Kidney (tissue), 22 donors: ENCODE measurements at places on chromosomes 7 and 10. TPM values are rescaled to one million over a fixed set of nuclear protein-coding genes. Genes with fewer than 3 reads are reported as not detected.

Gene FAM131B
- 0.82 TPM for total RNA-seq

Gene FXYD4
- 109 TPM for total RNA-seq

Gene PNLIPRP2
- total RNA-seq, result not detected

Gene PALD1
- 14.4 TPM for total RNA-seq

Gene LRRC18
- total RNA-seq, result not detected

Gene NYAP1
- 0.41 TPM for total RNA-seq

Gene C10orf53
- not detected for total RNA-seq

Gene CDHR3
- 7.1 TPM for total RNA-seq

Gene ABCB1
- 48.3 TPM for total RNA-seq

GRCh38 chr10:14536241-14537213 is 205.8 kb upstream of the FRMD4A start:
- no peaks in the 10 kb centered on the region for H3K4me1 ChIP-seq
- peaks cover 6% of the 10 kb centered on the region for H3K36me3 ChIP-seq
- H3K4me3 ChIP-seq, result no peak overlapping the region
- peak overlapping the region; percentile 52 for H3K27ac ChIP-seq

DNA sequence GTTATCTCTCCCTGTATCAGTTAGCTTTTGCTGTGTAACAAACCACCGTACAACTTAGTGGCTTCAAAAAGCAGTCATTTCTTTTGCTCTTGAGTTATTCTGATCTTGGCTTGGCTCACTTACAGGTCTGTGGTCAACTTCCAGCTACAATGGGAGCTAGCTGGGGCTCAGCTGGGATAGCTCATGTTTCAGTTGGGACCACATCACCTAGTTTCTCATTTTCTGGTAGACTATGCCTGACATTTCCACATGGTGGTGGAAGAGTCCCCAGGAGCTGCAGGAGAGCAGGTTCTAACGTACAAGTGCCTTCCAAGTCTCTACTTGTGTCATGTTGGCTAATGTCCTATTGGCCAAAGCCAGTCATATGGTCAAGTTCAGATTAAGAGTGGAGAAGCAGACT is 25.8 kb upstream of the PIP4K2A start:
- no peak overlapping the region for H3K4me3 ChIP-seq
- H3K4me1 ChIP-seq, result peaks cover 2% of the 10 kb centered on the region
- H3K27ac ChIP-seq, result no peak overlapping the region
- no peak for DNase-seq
- no peaks in the 10 kb centered on the region for H3K27me3 ChIP-seq

DNA sequence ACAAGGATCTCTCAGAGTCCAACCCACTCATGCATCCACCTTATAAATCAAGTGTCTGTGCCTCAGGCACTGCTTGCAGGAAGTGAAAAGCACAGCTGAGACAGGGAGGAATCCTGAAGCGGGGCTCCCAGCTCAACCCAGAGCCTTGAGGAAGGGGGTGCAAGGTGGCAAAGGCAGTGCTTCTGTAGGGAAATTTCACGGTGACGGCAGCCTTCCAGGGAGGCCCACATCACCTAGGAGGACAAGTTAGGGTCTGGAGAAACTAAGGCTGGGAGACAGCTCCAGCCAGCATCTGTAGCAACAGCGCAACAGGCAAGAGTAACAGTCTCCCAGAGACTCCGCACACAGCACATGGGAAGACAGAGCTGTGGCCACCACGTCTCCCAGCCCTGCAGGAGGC is 2.7 kb downstream of the AOC1 start:
- peak; percentile 40 for DNase-seq
- H3K4me3 ChIP-seq, result no peak overlapping the region
- no peaks in the 10 kb centered on the region for H3K36me3 ChIP-seq
- peaks cover 10% of the 10 kb centered on the region for H3K4me1 ChIP-seq

- no peaks in the 10 kb centered on the region for H3K36me3 ChIP-seq
- H3K27ac ChIP-seq, result no peak overlapping the region
- DNase-seq, result no peak
- H3K4me1 ChIP-seq, result no peaks in the 10 kb centered on the region
Measured at GRCh38 chr10:23538968-23539367, 100.1 kb downstream of the OTUD1 start.

- H3K36me3 ChIP-seq, result peaks cover 17% of the 10 kb centered on the region
- H3K27me3 ChIP-seq, result no peaks in the 10 kb centered on the region
- H3K4me1 ChIP-seq, result no peaks in the 10 kb centered on the region
- H3K27ac ChIP-seq, result no peak overlapping the region
- no peak overlapping the region for H3K4me3 ChIP-seq
Measured at GRCh38 chr10:323651-324293, 188.5 kb downstream of the ZMYND11 start.

GRCh38 chr10:78597796-78598555 is 470.8 kb upstream of the ZMIZ1 start:
- no peak overlapping the region for H3K4me3 ChIP-seq
- H3K4me1 ChIP-seq, result no peaks in the 10 kb centered on the region
- H3K27me3 ChIP-seq, result no peaks in the 10 kb centered on the region
- no peak overlapping the region for H3K27ac ChIP-seq

GRCh38 chr10:119416855-119417254 is 125.7 kb downstream of the RGS10 start:
- no peak overlapping the region for H3K4me3 ChIP-seq
- peaks cover 3% of the 10 kb centered on the region for H3K36me3 ChIP-seq
- DNase-seq, result peak; percentile 69
- H3K4me1 ChIP-seq, result peaks cover 3% of the 10 kb centered on the region
- no peaks in the 10 kb centered on the region for H3K27me3 ChIP-seq
- H3K27ac ChIP-seq, result no peak overlapping the region

GRCh38 chr10:63456437-63457210 is 9.2 kb downstream of the JMJD1C start:
- H3K27me3 ChIP-seq, result no peaks in the 10 kb centered on the region
- H3K4me3 ChIP-seq, result no peak overlapping the region
- no peaks in the 10 kb centered on the region for H3K36me3 ChIP-seq
- no peak for DNase-seq

DNA sequence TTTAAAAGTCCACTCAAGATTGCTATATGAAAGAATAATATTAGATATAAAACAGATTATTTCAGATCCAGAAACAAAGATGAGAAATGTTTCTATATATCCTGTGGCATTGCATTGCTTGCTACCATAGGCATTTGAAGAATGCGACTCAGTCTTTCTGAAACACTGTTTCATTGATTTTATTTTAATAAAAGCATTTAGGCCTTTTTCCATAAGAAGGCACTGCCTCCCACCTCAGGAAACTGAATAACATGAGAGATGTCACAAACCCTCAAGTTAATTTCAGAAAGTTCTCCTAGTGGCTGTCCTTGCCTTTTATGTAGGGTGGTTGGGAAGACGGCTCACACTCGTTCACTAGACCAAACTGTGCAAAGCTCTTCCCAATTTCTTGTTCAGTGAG is 23.3 kb downstream of the PRPS1L1 start:
- no peak for DNase-seq
- H3K36me3 ChIP-seq, result no peaks in the 10 kb centered on the region
- H3K4me1 ChIP-seq, result no peaks in the 10 kb centered on the region

DNA sequence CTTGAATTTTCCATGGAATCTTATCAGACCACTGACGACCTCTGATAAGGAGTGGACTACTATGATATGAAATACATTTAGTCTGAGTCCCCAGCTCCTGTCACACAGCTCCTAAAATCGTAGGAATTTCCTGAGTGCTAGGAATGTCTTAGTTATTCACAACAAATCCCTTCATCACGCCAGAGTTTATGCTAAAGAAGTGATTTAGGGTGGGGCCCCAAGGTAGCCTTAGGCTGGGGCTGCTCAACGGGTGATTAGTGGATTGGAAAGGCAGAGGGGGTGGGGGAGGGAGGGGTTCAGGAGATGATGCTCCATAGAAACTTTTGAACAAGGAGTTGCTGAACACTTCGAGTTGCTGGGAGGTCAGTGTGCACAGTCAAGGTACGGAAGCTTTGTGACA is 7.0 kb upstream of the TET1 start:
- H3K27ac ChIP-seq, result no peak overlapping the region
- H3K4me1 ChIP-seq, result no peaks in the 10 kb centered on the region
- no peaks in the 10 kb centered on the region for H3K36me3 ChIP-seq
- H3K4me3 ChIP-seq, result no peak overlapping the region
- H3K27me3 ChIP-seq, result no peaks in the 10 kb centered on the region
- DNase-seq, result peak; percentile 7

DNA sequence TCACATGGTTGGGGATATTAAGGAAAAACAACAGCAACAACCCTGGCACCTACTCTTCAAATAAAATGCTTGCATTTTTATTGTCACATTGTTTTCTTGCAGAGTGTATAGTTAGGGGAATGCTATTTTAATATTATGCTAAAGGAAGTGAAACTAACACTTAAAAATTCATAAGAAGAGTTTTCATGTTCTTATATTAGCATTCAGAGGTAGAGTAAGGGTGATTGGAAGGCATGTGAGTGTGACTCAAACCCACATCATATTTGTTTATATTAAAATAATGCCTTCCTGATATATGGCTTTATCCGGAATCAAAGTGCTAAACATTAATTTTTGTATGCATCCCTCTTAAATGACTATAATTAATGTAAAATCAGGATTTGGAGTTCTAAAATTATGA is 59.8 kb upstream of the TES start:
- H3K36me3 ChIP-seq, result no peaks in the 10 kb centered on the region
- DNase-seq, result no peak
- H3K27ac ChIP-seq, result no peak overlapping the region
- H3K27me3 ChIP-seq, result no peaks in the 10 kb centered on the region
- H3K4me1 ChIP-seq, result no peaks in the 10 kb centered on the region

DNA sequence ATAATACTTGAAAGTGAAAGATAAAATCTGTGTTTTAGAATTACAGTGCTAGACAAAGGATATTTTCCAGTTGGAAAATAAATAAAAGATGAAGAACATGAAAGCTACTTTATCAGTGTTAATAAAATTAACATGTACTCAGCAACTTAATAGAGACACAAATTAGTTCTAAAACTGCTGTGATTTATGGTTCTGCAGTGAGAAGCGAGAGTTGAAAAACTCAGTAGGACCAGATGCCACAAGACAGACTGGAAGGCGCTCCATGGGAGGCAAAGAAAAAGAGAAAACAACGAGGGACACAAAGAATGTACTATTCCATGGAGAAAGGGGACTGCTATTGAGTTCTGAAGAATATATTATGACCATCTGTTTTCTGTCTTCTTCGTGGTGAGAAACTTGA is 590.4 kb downstream of the PHTF2 start:
- H3K4me1 ChIP-seq, result no peaks in the 10 kb centered on the region
- no peak for DNase-seq
- no peaks in the 10 kb centered on the region for H3K27me3 ChIP-seq
- no peak overlapping the region for H3K27ac ChIP-seq
- no peak overlapping the region for H3K4me3 ChIP-seq
- no peaks in the 10 kb centered on the region for H3K36me3 ChIP-seq

- no peak for DNase-seq
- no peak overlapping the region for H3K4me3 ChIP-seq
- no peaks in the 10 kb centered on the region for H3K27me3 ChIP-seq
- H3K4me1 ChIP-seq, result no peaks in the 10 kb centered on the region
Measured at GRCh38 chr10:103990121-103990520, 23.2 kb downstream of the SLK start.

DNA sequence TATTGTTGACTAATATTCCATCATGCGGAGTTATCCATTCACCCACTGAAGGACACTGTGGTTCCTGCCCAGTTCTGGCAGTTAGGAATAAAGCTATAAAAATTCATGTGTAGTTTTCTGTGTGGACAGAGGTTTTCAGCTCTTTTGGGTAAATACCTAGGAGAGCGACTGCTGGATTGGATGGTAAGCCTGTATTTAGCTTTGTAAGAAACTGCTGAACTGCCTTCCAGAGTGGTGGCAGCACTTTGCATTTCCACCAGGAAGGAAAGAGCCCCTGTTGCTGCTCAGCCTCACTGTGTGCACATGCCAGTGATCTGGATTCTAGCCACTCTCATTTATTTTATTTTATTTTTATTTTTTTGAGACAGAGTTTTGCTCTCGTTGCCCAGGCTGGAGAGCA is 14.2 kb downstream of the ZNF775 start:
- no peak overlapping the region for H3K4me3 ChIP-seq
- no peaks in the 10 kb centered on the region for H3K27me3 ChIP-seq
- peaks cover 2% of the 10 kb centered on the region for H3K36me3 ChIP-seq
- H3K27ac ChIP-seq, result no peak overlapping the region
- DNase-seq, result no peak

GRCh38 chr10:3807211-3807927 is 22.4 kb upstream of the KLF6 start:
- H3K4me1 ChIP-seq, result peaks cover 62% of the 10 kb centered on the region
- H3K27ac ChIP-seq, result peak overlapping the region; percentile 44
- peak; percentile 46 for DNase-seq
- H3K27me3 ChIP-seq, result no peaks in the 10 kb centered on the region

DNA sequence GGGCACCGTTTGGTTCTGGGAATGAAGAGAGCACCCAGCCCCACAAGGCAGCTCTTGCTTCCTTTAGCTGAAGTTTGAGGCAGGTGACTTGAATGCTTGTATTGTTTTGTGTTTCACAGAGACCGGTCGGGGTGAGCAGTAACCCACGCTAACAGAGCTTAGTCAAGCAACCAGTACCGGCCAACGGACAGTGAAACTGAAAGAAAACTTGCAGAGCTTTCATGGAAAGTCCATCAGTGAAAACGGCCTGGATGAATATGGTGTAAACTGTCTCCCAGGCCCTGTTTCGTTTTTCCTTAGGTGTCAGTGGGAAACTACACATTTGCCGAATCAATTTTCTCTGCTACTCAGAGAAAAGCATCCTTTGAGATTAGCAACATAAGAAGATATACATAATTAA is 101.1 kb downstream of the LYZL1 start:
- H3K4me1 ChIP-seq, result no peaks in the 10 kb centered on the region
- H3K36me3 ChIP-seq, result no peaks in the 10 kb centered on the region
- DNase-seq, result no peak
- H3K27ac ChIP-seq, result no peak overlapping the region

DNA sequence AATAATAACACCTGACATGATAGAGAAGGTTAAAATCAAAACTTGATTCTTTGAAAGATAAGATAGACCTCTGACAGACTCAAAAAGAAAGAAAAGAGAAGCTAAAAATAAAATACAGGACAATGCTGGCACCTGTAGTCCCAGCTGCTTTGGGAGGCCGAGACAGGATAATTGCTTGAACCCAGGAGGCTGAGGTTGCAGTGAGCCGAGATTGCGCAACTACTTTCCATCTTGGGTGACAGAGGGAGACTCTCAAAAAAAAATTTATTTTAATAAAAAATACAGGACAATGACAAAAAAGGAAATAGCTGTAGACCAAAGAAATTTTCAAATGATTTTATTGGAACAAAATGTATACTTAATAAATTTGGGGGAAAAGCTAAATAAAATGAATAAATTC is 263.2 kb downstream of the SDK1 start:
- no peaks in the 10 kb centered on the region for H3K27me3 ChIP-seq
- no peaks in the 10 kb centered on the region for H3K36me3 ChIP-seq
- H3K4me3 ChIP-seq, result no peak overlapping the region
- H3K4me1 ChIP-seq, result no peaks in the 10 kb centered on the region
- no peak for DNase-seq
- no peak overlapping the region for H3K27ac ChIP-seq
